Right lobe of liver (tissue), 6 donors: ENCODE measurements at places on chromosomes 1 and 21. TPM values are rescaled to one million over a fixed set of nuclear protein-coding genes. Genes with fewer than 3 reads are reported as not detected.

- H3K36me3 ChIP-seq: no peaks in the 10 kb centered on the region
- peak; percentile 21 for DNase-seq
- H3K4me3 ChIP-seq: no peak overlapping the region
- peaks cover under 1% of the 10 kb centered on the region for H3K4me1 ChIP-seq
These were observed 23.5 kb downstream of the KCNT2 start for GRCh38 chr1:196584696-196585095.

DNA sequence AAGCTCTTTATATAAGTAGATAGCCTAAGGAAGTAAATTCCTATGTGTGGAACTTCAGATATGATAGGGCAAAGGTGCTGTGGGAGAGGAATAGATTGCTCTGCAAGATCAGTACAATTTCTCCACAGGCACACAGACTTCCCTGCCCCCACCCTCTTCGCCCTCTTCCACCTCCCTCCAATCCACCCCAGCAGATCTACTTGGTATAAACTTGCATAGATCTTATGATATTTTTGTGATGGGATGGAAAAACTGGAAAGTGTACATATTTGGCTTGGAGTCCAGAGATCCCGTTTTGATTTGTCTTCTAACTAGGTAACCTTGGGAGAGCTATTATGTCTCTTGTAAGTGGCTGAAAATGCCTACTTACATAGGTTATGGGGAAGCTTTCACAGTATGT lies 586.3 kb upstream of the USP24 start:
- H3K4me1 ChIP-seq: no peaks in the 10 kb centered on the region
- no peaks in the 10 kb centered on the region for H3K36me3 ChIP-seq
- H3K27ac ChIP-seq: no peak overlapping the region
- no peak for DNase-seq

DNA sequence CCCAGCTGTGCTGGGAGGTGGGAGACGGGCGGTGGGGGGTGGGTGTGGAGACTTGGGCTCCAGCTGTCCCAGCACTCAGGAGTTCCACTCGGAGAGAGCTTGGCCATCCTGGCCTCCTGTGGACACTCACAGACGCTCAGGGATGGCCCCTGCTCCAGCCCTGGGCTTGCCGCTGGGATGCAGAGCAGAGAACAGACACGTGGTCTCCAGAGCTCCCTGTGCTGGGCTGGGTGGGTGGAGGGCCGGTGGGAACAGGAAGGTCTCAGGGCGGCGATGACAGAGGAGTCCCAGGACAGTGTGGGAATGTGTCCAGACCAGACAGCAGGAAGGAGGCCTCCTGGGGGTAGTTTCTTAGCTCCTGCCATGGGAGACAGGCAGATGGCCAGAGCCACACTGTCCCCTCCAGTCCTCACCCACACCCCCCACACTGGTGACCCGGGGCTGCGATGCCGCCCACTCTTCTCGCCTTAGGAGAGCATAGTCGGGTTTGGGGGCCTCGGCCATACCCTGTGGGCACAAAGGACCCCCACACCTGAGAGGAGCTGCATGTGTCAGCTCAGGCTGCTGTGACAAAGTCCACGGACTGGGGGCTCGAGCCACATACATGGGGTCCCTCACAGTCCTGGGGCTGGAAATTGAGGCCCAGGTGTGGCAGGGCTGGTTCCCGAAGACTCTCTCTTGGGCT lies 2.0 kb downstream of the KRTAP10-9 start:
- H3K4me3 ChIP-seq: no peak overlapping the region
- no peaks in the 10 kb centered on the region for H3K36me3 ChIP-seq
- no peaks in the 10 kb centered on the region for H3K4me1 ChIP-seq
- no peaks in the 10 kb centered on the region for H3K27me3 ChIP-seq
- no peak for DNase-seq
- H3K27ac ChIP-seq: no peak overlapping the region

DNA sequence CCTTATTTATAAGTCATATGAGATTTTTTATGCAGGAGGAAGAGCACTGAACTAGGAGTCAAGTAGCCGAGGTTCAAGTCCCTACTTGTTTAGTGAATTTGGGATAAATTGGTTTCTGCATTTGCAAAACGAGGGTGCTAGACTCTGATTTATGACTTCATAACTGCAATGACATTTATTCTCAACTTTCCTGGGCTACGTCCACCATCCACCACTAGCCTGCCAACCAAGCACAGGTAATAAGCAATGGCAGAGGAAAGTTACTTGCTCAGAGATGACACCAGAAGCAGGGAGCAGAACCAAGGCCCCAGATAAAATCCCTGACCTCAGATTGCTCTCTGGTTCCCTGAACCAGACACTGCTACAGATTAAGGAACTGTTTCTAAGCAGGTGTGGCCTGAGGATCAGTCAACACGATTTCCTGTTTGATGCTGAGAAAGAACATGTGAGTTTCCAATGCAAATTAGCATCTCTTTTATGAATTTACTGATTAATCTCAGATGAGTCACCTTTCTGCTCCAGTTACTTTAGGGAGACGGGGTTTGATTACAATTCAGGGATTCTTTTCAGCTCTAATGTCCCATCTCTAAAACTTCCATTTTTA lies 52.7 kb downstream of the PLPP3 start:
- no peak overlapping the region for H3K27ac ChIP-seq
- no peak overlapping the region for H3K4me3 ChIP-seq
- no peak for DNase-seq
- no peaks in the 10 kb centered on the region for H3K27me3 ChIP-seq

The CYP4A11 gene
- 207 TPM for total RNA-seq

GRCh38 chr1:153728305-153729066 lies 636 bp downstream of the INTS3 start:
- DNase-seq: peak; percentile 50
- H3K27me3 ChIP-seq: no peaks in the 10 kb centered on the region
- H3K4me3 ChIP-seq: peak overlapping the region; percentile 80
- H3K4me1 ChIP-seq: peaks cover 17% of the 10 kb centered on the region
- peak overlapping the region; percentile 93 for H3K27ac ChIP-seq

The RIPPLY3 gene
- 0.18 TPM for total RNA-seq

The FCRL4 gene
- total RNA-seq: not detected

The TPM3 gene
- 161 TPM for total RNA-seq

The HMGCS2 gene
- total RNA-seq: 788 TPM

The RNU1-1 gene
- total RNA-seq: 3,377 TPM

DNA sequence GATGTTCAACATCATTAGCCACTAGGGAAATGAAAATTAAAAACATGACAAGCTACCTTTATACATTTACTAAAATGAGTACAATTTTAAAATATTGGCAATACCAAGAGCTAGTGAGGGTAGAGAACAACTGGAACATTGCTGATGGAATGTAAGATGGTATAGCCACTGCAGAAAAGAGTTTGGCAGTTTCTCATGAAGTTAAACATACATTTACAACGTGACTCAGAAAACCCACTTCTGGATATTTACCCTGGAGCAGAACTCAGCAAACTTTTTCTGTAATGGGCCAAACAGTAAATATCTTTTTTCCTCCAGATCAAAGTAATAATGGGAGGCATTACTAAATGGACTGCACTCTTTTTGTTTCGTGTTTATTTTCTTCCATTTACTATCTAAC lies 22.1 kb downstream of the LPGAT1 start:
- no peak for DNase-seq
- H3K36me3 ChIP-seq: no peaks in the 10 kb centered on the region
- no peaks in the 10 kb centered on the region for H3K27me3 ChIP-seq
- no peaks in the 10 kb centered on the region for H3K4me1 ChIP-seq
- H3K4me3 ChIP-seq: no peak overlapping the region

The OR2T29 gene
- total RNA-seq: not detected

DNA sequence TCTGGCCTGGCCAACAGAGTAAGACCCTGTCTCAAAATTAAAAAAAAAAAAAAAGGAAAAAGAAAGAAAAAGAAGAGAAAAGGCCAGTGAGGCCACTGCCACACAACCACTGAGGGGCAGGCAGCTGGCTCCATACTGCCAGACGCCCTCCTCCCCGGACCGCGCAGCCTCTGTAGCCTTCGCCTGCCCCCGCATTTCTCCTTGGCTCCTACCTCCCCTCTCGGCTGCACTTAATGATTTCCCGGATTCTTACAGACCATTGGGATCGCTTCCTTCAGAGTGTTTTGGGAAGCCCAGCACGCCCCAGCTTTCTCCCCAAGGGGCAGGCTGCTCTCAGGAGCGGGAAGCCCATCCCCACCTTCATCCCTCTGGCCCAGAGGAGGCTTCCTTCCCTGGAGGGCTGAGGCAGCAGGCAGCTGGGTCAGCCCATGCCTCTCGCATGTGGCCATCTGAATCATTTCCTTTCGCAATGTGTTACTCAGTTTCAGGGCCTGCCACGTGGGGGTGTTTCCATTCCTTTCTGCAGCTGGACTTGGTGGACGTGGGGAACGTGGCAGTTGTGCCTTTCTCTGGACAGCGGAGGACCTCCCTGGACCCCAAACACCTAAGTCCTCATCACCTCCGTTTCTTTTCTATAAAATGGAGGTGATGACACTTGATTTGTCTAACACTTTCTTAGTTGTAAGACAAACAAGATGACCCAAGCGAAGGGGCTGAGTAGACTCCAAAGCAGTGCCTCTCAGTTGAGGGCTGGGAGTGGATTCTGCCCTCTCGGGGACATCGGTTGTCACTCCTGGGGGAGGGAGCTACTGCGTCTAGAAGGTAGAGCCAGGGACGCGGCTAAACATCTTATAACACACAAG lies 2.3 kb downstream of the SLC2A5 start:
- no peak overlapping the region for H3K27ac ChIP-seq
- no peaks in the 10 kb centered on the region for H3K27me3 ChIP-seq
- no peaks in the 10 kb centered on the region for H3K4me1 ChIP-seq
- DNase-seq: no peak
- no peaks in the 10 kb centered on the region for H3K36me3 ChIP-seq

- DNase-seq: no peak
- H3K36me3 ChIP-seq: no peaks in the 10 kb centered on the region
- no peaks in the 10 kb centered on the region for H3K27me3 ChIP-seq
- no peak overlapping the region for H3K4me3 ChIP-seq
- no peaks in the 10 kb centered on the region for H3K4me1 ChIP-seq
These were observed 55.0 kb downstream of the HUNK start for GRCh38 chr21:31927689-31928353.

The VAV3 gene
- total RNA-seq: 1.6 TPM

GRCh38 chr1:234755449-234755863 lies 145.5 kb upstream of the IRF2BP2 start:
- no peaks in the 10 kb centered on the region for H3K27me3 ChIP-seq
- no peaks in the 10 kb centered on the region for H3K4me1 ChIP-seq
- H3K36me3 ChIP-seq: no peaks in the 10 kb centered on the region
- no peak overlapping the region for H3K4me3 ChIP-seq
- no peak overlapping the region for H3K27ac ChIP-seq

DNA sequence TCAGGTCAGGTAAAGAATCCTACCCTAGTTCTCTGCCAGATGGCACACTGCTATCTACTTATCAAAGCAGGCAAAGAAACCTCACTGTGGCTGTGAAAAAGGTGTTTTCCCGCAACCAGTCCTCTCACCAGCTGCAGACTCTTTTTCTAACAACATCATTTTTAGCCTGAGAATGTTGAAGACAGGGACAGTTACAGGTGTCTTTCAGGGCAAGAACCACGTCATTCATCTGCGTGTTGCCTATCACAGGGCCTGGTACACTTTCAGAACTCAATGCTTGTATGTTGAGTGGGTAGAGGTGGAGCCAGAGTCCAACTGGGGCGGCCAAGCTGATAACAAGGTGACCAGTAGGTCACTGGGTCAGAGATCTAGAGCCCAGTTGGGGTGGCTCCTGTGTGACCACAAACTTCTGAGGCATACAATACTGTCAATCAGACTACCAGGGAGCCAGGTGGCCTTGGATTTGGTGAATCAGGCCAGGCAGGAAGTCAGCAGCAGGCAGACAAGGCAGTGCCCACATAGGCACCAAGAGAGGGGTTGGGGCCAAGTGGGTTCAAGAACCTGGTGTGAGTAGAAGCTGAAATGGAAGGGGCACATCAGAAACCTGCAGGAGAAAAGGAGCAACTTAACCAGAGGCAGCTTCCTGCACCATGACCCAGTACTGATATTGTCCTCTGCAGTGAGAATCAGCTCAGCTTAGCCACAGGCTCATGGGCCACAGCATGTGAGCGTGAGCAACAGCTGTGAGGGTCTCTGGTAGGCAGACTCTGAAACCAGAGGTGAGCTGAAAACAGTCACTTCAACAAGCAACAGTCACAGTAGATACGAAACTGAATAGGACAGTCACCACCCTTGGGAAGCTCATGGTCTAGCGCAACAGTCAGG lies 123.6 kb downstream of the DTL start:
- H3K27me3 ChIP-seq: no peaks in the 10 kb centered on the region
- DNase-seq: peak; percentile 87
- peak overlapping the region; percentile 70 for H3K27ac ChIP-seq
- no peak overlapping the region for H3K4me3 ChIP-seq
- peaks cover 27% of the 10 kb centered on the region for H3K4me1 ChIP-seq

DNA sequence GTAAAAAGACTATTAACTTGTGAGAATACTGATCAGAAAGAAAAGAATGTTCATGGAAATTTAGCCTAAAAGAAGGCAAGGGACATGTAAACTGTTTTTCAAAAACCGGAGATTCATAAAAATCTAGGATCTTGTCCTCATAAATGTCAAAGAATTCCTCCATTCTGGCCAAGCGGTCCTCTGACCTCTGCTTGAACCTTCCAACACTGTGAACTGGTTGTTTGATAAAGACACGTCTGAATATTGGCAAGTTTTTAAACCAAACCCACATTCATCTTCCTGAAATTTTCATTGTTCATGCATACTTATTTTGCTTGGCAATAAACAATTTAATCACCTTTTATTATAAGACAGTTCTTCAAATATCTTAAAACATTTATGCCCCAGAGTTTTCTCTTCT lies 19.8 kb downstream of the ASPM start:
- no peaks in the 10 kb centered on the region for H3K27me3 ChIP-seq
- no peaks in the 10 kb centered on the region for H3K36me3 ChIP-seq
- H3K4me1 ChIP-seq: no peaks in the 10 kb centered on the region
- no peak overlapping the region for H3K27ac ChIP-seq
- no peak overlapping the region for H3K4me3 ChIP-seq

DNA sequence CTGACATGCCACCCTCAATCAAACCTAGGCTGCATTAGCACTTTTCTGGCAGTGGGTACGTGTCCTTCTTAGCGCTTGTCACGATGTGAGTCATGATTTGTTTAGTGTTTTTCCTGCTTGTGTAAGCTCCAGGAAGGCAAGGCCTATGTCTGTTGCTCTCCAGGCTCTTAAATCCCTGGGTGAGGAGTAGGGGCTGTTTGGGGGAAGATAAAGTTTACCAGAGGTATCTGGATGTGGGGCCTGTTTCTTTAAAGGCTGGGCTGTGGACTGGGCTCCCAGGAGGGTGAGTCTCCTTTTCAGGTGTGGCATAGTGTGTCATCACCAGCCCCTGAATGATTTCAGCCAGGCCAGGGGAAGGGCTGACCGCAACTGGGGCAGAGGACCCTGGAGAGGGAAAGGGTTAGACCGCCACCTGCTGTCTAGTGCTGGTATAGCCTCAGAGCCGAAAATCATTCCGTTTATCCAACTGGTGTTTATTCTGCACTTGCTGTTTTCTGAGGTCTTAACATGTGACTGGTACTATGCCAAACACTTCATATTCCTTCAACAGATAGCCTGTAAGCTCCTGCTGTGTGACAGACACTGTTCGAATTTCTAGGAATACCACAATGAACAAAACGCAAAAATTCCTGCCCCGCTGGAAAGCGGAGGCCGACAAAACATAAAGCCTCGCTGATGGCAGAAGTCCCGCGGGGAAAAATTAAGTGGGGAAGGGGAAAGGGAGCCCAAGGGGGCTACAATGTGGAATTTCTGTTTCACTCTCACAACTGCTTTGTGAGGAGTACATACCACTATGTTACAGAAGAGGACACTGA lies 9.7 kb downstream of the SERINC2 start:
- peaks cover 3% of the 10 kb centered on the region for H3K36me3 ChIP-seq
- H3K27ac ChIP-seq: no peak overlapping the region
- H3K4me3 ChIP-seq: no peak overlapping the region
- peak; percentile 75 for DNase-seq
- H3K27me3 ChIP-seq: no peaks in the 10 kb centered on the region
